ENCODE measurements at places on chromosomes 2 and 18. TPM values are rescaled to one million over a fixed set of nuclear protein-coding genes. Genes with fewer than 3 reads are reported as not detected.

Gene ATP8B1
- 14.7 TPM for total RNA-seq

DNA sequence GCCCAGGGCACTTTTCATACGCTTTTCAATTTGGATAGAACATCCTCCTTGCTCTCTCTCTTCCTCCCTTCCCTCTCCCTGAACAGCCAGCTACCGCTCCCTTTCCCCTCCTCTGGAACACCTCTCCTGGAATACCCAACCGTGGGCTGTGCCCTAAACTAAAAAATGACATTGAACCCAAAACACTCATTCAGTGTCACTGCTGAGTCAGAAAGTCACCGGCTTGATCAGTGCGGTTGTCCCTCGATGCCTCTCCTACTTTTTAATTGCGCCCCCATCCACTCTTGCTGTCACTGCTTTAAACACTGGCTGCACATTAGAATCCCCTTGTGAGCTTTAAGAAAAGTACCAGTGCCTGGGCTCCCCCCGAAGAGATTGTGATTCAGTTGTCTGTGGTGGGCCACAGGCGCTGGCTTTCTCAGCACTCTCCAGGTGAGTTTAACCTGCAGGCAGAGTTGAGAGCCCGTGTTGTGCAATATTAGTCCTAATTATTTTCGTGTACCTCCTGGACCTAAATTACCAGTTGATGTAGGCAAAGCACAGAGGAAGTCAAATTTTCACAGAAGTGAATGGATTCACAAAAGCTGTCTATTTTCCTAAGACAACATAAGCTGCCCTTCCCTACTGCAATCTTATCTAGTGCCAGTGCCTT, 302.0 kb downstream of the PRKCE start:
- no peak for DNase-seq

DNA sequence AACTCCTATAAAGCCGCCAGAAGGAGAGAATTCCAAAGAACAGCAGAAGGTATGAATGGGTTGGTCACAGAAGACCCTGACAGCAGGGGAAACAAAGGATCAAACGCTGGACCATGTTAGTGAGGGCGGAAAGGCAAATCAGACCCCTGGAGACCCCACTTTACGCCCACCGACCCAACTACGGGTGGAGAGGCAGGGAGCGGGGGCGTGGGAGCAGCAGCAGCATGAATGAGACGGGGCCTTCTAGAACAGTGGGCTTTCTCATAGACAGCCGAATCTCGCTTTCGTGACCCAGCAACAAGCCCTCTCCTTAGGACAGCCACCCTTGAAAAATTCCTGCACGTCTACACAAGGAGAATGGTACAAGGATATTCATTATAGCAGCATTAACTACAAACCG, 191.0 kb downstream of the HDAC4 start:
- no peak for DNase-seq

Gene CRYGA
- total RNA-seq = not detected

DNA sequence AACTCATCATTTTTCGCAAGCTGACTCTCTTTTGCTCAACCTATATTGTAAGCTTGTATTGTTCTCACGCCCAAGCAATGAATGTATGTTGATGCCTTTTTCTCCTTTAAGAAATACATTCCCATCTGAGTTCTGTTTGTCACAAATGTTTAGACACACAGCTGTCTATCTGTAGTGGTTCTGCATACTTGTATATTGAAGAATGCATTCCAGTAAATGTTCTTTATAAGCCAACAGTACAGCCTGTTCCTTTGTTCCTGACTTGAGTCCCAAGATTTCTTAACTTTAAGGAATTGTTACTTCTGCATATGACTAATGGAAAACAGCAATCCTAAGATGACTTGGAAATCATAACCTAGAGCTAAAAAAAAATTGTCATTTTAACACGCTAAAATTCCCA, 849.1 kb upstream of the POU3F3 start:
- DNase-seq = no peak

Gene OSR1
- total RNA-seq = 0.18 TPM

GRCh38 chr2:80546766-80547165, 242.2 kb upstream of the LRRTM1 start:
- DNase-seq = no peak

GRCh38 chr2:98578231-98578630, 30.1 kb downstream of the COA5 start:
- no peak for DNase-seq

All from foreskin keratinocyte (primary cell).